ENCODE measurements at places on chromosomes 7 and 10. TPM values are rescaled to one million over a fixed set of nuclear protein-coding genes. Genes with fewer than 3 reads are reported as not detected.

The PDE1C gene
- 31.3 TPM for polyA plus RNA-seq

The RBAK gene
- polyA plus RNA-seq: 6.3 TPM

The GBX1 gene
- not detected for polyA plus RNA-seq

The SLC12A9 gene
- 0.47 TPM for polyA plus RNA-seq

The GPR15LG gene
- polyA plus RNA-seq: not detected

The DRGX gene
- polyA plus RNA-seq: 0.25 TPM

The PALS2 gene
- polyA plus RNA-seq: 36.6 TPM

The IDI2 gene
- not detected for polyA plus RNA-seq

The PARD3 gene
- polyA plus RNA-seq: 1.0 TPM

The KAZALD1 gene
- not detected for polyA plus RNA-seq

The NUDT13 gene
- polyA plus RNA-seq: not detected

The C10orf62 gene
- polyA plus RNA-seq: not detected

The ATOH7 gene
- polyA plus RNA-seq: 1.2 TPM

The IMMP2L gene
- 33.4 TPM for polyA plus RNA-seq

The ABCC2 gene
- 0.31 TPM for polyA plus RNA-seq

The ZP3 gene
- polyA plus RNA-seq: not detected

The NRCAM gene
- 522 TPM for polyA plus RNA-seq

The DAGLB gene
- 6.4 TPM for polyA plus RNA-seq

The CALHM3 gene
- polyA plus RNA-seq: not detected

The SVIL gene
- 64.4 TPM for polyA plus RNA-seq

The DOCK1 gene
- polyA plus RNA-seq: 4.6 TPM

The EPHB4 gene
- not detected for polyA plus RNA-seq

The SPAM1 gene
- not detected for polyA plus RNA-seq

The TMEM168 gene
- 10.7 TPM for polyA plus RNA-seq

The MMRN2 gene
- 0.52 TPM for polyA plus RNA-seq

The ADIRF gene
- 3.3 TPM for polyA plus RNA-seq

The SLC18A3 gene
- polyA plus RNA-seq: not detected

The CALML5 gene
- polyA plus RNA-seq: not detected

The LRIT1 gene
- polyA plus RNA-seq: not detected

The ARHGAP22 gene
- 4.8 TPM for polyA plus RNA-seq

The IL2RA gene
- polyA plus RNA-seq: not detected

The CPA2 gene
- not detected for polyA plus RNA-seq

The HYAL4 gene
- not detected for polyA plus RNA-seq

The MUC3A gene
- polyA plus RNA-seq: not detected

The SYNPO2L gene
- polyA plus RNA-seq: not detected

The CHST3 gene
- 0.98 TPM for polyA plus RNA-seq

The GIMAP5 gene
- polyA plus RNA-seq: 1.3 TPM

The POT1 gene
- 26.0 TPM for polyA plus RNA-seq

The TMEM196 gene
- polyA plus RNA-seq: not detected

Measured in Purkinje cell (primary cell).